ENCODE measurements at places on chromosomes 1 and 21.

DNA sequence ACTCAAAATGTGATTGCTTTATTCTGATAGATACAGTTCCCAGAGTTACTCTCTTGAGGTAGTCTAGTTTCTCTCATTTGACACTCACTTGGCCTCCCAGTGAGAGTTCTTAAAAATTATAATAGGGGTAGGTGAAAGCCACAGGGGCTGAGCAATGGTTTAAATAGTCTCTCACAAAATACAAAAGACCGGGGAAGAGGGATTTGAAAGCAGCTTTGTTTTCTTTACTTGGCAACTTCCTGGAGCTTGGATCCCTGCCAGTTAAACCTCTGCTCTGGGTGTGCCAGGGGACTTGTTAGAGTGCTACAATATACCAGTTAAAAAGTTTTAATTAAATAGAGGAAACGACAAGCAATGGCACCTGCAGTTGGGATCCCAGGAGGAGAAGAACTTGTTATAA lies 31.7 kb downstream of the OR13G1 start:
- no peak for DNase-seq

GRCh38 chr1:39084191-39084590 lies 58.0 kb downstream of the NDUFS5 start:
- DNase-seq, result no peak

GRCh38 chr1:42817976-42818375 lies 779 bp upstream of the SVBP start:
- no peak for DNase-seq

GRCh38 chr1:2463396-2463795 lies 12.7 kb upstream of the PLCH2 start:
- DNase-seq, result no peak

GRCh38 chr1:171506525-171507304 lies 21.4 kb downstream of the PRRC2C start:
- DNase-seq, result no peak

Measured in C1 segment of cervical spinal cord (tissue), 14 donors.